ENCODE measurements at places on chromosomes 4 and X. TPM values are rescaled to one million over a fixed set of nuclear protein-coding genes. Genes with fewer than 3 reads are reported as not detected.

Gene XG
- total RNA-seq: 2.2 TPM

Gene SERTM2
- not detected for total RNA-seq

Gene AMER1
- total RNA-seq: 3.3 TPM

Gene PAGE4
- not detected for total RNA-seq

Gene SASH3
- total RNA-seq: not detected

Gene STARD8
- 0.17 TPM for total RNA-seq

Gene BEX1
- 3.2 TPM for total RNA-seq

Gene BTK
- under 0.01 TPM for total RNA-seq

Gene PLXNB3
- 15.2 TPM for total RNA-seq

Data from mammary epithelial cell (primary cell).